ENCODE measurements at places on chromosomes 4 and X. TPM values are rescaled to one million over a fixed set of nuclear protein-coding genes. Genes with fewer than 3 reads are reported as not detected.

GRCh38 chr4:67087897-67088296 lies 457.4 kb downstream of the CENPC start:
- no peak overlapping the region for H3K4me3 ChIP-seq
- H3K27me3 ChIP-seq: no peaks in the 10 kb centered on the region
- H3K27ac ChIP-seq: no peak overlapping the region
- no peaks in the 10 kb centered on the region for H3K4me1 ChIP-seq
- no peak for DNase-seq
- no peaks in the 10 kb centered on the region for H3K36me3 ChIP-seq

GRCh38 chr4:25088093-25088952 lies 57.6 kb upstream of the LGI2 start:
- DNase-seq: no peak
- H3K27me3 ChIP-seq: peaks cover 20% of the 10 kb centered on the region
- H3K4me1 ChIP-seq: peaks cover 3% of the 10 kb centered on the region
- no peak overlapping the region for H3K4me3 ChIP-seq

DNA sequence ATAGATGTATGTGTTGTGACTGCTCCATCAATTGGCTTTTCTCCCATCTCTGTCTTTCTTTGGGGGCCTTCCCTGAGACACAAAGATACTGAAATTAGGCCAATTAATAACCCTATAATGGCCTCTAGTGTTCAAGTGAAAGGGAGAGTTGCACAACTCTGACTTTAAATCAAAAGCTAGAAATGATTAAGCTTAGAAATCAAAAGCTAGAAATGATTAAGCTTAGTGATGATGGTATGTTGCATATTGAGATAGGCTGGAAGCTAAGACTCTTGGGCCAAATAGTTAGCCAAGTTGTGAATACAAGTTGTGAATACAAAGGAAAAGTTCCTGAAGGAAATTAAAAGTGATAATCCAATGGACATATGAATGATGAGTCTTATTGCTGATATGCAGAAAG lies 452.9 kb upstream of the AGA start:
- H3K27ac ChIP-seq: no peak overlapping the region
- H3K36me3 ChIP-seq: no peaks in the 10 kb centered on the region
- H3K4me3 ChIP-seq: no peak overlapping the region
- H3K4me1 ChIP-seq: no peaks in the 10 kb centered on the region
- DNase-seq: no peak
- H3K27me3 ChIP-seq: no peaks in the 10 kb centered on the region

Gene ASB5
- 0.40 TPM for total RNA-seq

Gene CD40LG
- 0.74 TPM for total RNA-seq

Gene SLIT2
- 159 TPM for total RNA-seq

Gene ZMAT1
- total RNA-seq: 11.3 TPM

Gene SSX2B
- not detected for total RNA-seq

All from lung (tissue), 17 donors.